ENCODE measurements at places on chromosomes 6 and 20.

- no peak for DNase-seq
Measured at GRCh38 chr6:92790381-92790780, 629.0 kb downstream of the EPHA7 start.

DNA sequence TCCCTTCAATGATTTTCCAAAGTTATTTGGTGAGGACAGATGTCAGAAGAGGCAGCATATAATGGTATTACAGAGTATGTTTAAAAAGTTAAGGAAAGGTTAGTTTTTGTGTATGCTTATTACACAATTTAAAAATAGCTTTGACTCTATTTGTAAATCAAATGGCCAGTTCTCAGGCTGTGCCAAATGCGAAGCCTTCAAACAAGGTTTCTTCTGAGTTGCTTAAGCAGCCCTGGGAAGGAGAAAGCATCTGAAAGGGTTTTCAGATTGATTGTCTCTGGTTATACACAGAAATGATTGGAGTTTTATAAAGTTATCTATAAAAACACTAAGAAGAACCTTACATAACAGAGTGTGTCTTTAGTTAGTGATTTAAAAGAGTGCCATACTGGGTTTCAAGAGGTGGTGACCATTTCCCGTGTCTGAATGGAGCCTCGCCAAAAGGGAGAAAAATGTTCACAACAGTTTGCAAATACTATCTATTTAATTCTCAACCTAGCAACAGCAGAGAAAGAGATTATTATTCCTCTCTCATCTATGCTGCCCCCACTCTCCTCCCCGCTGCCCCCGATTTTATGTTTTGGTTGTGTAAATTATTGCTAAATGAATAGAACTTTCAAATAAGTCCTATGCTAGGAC, 16.7 kb downstream of the CD109 start:
- DNase-seq: no peak

- no peak for DNase-seq
Measured at GRCh38 chr20:40913224-40914185, 115.1 kb upstream of the TOP1 start.

GRCh38 chr6:27495386-27496135, 22.7 kb upstream of the ZNF184 start:
- no peak for DNase-seq

- no peak for DNase-seq
Measured at GRCh38 chr20:4371623-4372251, 350.0 kb upstream of the PRND start.

DNA sequence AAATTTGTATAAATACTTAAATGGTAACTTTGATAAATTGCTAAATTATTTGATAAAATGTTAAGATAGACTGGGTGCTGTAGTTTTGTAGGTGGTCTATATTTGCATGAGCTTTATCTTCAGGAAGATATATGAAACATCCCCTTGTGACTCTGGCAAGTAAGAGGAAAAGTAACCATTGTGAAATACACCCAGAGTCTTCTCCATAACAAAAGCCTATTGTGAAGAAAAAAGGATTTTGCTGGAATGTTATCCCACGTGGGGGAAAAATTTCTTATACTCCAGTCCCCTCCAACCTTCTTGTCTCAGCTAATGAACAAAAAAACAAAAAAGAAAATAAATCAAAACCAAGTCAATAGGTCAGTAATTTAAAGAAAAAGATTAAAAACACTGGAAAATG, 600.7 kb downstream of the HDGFL1 start:
- DNase-seq: no peak

- DNase-seq: no peak
Measured at GRCh38 chr6:131101911-131102680, 33.2 kb upstream of the AKAP7 start.

DNA sequence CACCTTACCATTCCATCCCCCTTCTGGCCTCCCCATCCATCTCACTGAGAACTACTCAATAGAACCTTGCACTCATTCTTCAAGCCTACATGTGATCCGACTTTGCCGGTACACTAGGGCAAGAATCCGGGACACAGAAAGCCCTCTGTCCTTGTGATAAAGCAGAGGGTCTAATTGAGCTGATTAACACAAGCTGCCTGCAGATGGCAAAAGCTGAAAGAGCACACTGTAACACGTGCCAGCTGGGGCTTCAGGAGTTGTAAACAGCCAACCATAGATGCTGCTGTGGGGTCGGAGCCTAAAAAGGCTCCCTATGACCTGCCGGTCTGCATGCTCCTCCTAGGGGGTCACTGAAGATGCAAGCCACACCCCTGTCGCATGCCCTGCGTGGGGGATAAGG, 124.1 kb downstream of the RNF144B start:
- no peak for DNase-seq

- DNase-seq: no peak
Measured at GRCh38 chr20:47597090-47597489, 95.4 kb downstream of the NCOA3 start.

GRCh38 chr20:36173451-36173933, 19.0 kb downstream of the EPB41L1 start:
- no peak for DNase-seq

DNA sequence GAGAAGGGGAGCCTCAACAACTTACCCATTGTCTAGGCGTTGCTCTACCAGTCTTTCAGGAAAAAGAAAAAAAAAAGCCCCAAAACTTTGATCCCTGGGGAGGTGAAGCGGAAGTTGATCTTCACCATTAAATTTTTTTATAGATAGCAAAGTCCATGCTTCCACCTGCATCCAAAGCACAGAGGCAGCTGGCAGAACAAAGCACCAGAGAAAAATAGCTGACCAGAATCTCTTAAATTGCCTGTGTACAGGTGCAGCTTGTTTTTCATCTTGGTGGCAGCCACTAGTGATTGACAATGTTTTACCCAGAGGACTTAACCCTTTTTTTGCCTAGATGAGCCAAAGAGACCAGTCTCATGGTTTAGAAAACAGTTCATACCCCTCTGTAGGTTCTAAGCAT, 86.0 kb downstream of the MYB start:
- DNase-seq: no peak

- no peak for DNase-seq
Measured at GRCh38 chr6:119542037-119542436, 192.5 kb upstream of the MAN1A1 start.

GRCh38 chr6:105800398-105800797, 285.7 kb upstream of the PRDM1 start:
- DNase-seq: no peak

GRCh38 chr6:139698526-139699176, 324.2 kb upstream of the CITED2 start:
- no peak for DNase-seq

GRCh38 chr20:34065260-34065659, 46.8 kb downstream of the EIF2S2 start:
- DNase-seq: no peak

DNA sequence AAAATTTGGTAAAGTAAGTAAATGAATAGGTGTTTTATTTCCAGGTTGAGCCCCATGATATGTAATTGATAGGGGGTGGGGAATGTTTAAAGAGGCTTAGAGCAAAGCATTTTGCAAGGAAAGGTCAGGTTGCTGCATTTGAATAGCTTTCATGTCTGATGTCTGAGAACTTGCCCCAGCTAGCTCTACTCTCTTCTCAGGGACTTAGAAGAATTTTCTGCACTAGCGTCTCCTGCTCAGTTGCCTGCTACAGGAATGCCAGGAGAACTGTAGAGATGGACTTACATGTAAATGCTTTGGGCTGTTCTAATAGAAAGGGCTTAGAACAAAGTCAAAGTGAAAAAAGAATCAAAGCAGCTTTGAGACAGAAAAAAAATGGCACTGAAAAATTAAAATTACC, 35.5 kb downstream of the TRMT6 start:
- DNase-seq: no peak

- DNase-seq: no peak
Measured at GRCh38 chr6:5379647-5380242, 118.4 kb downstream of the FARS2 start.

DNA sequence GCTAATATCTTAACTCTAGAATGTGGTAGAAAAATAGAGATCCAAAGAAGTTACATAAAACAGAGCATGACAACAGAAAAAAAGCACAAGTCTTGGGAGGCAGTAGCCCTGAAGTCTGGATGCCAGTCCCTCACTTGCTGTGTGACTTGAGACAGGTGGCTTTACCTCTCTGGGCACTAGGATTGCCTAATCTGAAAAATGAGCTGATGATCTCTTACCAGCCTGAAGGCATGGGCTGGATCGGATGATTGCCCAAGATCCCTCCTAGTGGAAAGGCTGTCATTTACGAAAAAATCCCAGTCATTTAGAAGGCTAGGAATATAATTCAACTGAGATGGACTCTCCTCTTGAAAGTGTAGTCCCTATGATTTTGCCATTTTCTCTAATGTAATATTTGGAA, 10.9 kb upstream of the GCM1 start:
- no peak for DNase-seq

DNA sequence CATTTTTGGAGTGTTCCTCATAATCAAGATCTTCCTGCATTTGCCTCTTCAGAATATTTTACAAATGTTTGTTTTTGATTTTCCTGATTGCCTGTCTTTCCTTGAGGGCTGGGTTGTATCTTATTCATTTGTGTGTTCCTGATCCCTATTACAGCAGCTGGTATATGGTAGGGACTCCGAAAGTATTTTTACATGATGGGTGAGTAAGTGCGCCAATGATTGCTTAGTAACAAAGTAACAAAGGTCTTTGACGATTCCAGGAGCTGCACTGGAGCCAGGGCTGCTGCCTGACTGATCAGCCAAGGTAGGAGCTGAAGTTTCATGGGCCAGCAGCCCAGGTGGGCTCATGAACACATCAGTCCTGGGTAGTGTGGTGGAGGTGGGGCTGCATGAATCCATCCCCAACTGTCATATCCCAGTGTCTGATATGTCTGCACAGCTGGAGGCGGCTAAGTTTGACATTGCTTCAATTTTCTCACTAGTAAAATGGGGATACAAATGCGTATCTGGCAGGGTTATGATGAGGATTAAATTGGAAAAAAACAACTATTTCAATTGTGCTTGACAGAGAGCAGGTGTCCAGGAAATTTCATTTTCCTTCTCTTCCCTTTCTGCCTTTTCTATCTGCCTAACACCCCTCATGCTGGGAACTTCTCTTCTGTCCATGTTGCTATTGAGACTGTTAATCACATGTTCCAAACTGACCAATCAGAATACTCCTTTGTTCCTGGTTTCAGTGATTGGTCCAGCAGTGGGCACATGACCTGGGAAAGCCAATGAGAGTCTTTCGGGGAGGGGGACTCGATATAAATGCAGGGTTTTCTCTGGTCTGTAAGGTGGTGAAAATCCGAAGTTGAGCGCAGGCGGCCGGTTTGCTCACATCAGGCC, 90.7 kb downstream of the CDH26 start:
- DNase-seq: no peak

DNA sequence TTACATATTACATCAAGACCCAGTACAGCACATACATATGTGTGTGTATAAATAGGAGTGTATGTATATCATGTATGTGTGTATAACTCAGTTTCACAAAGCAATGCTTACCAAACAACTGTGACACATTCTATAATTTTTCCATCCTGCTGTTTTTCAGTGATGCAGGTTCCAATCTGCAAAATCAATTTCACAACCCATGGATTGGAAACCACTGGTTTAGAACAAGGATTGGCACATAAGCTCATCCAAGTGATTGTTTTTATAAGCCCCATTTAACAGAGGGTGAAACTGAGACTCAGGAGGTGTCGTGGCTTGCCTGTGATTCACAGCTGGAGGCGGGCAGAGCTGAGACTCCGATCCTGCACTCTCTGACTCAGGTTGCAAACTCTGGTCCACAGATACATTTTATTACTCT, 158.2 kb downstream of the ZMYND8 start:
- no peak for DNase-seq

DNA sequence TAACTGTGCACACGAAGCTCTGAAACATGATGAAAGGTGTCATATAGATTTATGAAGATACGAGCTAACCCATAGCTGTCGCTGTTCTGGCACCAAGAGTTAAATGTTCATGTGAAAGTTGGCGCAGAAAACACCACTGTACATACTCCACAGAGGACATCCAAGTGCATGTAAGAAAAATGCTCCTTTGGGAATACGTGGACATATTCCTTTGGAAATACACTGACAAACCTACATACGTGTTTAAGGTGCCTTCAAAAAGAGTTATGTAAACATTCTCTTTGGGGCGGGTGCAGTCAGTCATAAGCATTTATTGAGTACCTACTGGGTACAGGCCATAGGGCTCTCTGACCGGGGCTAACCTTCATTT, 723 bp upstream of the ARID1B start:
- DNase-seq: no peak

DNA sequence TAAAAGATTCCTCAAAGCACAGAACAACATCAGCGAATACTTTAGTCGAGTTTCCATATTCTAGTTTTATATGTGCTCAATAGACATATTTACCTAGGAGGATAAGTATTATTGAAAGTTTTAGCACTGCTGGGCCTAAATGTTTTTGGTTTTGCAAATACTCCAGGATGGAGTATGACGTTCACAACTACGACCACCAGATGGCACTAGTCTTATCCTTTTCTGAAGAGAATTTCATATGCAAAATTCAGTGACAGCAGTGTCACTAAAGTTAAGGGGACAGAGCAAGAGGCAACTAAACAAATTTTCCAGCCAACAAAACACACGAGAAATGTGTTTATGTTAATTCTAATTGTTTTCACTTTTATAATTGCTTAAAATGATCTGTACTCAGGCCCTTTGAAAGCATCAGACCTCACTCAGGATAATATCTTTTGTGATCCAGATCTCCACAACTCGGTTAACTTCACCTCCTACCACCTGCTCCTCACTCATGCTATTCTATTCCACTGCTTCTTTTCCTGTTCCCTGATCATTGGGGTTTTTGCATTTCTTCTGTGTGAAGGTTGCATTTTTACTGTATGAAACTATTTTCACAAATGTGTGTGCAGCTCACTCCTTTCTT, 220.8 kb downstream of the TRDN start:
- no peak for DNase-seq

DNA sequence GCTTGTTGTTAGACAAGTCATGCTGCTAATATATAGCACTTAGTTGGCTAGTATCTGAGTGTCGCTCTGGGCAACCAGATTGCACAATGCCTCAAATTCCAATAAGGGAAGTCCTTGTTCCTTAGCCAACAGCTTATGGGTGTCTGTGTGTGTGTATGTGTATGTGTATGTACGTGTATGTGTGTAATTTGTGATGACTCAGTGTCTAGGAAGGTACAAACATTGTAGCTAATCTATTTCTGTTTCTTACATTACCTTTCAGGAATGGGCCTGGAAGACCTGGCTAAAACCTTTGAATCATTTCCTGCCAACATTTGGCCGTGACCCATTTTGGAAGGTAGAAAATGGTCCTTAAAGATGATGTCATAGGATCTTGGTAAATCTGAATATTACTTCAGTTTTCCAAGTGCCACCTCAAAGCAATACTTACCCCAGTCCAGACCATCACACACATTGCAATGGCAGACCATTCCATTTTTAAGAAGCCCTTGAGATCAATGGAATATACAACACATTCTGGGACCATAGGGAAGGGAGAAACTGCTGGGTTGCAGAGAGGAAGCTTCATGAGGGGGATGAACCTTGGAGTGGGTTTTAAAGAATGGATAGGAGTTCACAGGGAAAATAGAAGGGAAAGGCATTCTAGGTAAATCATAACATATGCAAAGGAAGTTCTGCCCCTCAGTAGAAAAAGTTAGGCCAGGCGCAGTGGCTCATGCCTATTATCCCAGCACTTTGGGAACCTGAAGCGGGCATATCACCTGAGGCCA, 25.1 kb downstream of the NEDD9 start:
- DNase-seq: no peak

- DNase-seq: no peak
Measured at GRCh38 chr6:46715141-46715540, 20.0 kb downstream of the PLA2G7 start.
